ENCODE measurements at places on chromosomes 13 and 19.
A peak's percentile ranks its signal among the peaks of the same experiment; 100 is the strongest.

DNA sequence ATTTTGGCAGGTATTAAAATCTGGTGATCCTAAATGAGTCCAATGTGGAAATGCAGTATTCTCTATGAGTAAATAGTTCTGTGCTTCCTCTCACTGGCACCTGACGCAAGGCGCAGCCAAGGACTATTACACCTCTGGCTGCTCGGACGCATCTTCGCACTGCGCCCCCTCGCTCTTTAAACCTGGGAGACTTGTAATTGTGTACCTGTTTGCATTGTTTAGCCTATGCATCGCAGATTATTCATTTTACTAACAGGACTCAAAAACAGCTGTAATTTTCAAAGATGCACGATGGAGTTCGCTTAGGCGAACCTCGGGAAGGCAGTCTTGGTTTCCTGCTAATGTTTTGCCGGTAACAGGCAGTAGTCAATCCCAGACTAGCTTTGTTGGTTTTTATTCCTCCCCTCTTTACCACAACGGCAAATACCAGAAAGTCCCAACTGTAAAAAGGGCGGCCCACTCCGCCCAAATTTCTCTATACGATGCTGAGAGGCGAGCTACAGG lies 113.2 kb downstream of the KCNRG start:
- no peak for DNase-seq

DNA sequence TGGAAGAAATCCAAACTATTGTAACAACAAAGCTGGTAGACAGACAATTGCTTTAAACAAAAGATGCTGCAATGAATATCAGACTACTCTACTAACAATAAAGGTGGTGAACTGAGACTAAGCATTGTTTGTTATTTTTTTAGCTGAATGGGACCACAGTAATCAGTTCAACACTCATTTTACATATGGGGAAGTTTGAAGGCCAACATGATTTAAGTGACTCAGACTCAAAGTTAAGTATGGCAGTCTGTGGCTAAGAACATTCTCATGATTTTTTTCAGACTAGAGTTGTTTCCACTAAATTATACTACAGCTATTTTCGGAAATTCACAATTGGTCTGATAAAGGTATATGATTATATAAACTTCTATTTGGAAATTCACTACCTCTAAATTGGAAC lies 10.4 kb downstream of the EXOSC8 start:
- DNase-seq: no peak

- DNase-seq: peak; percentile 72
Measured at GRCh38 chr19:16247353-16248182, 49.9 kb downstream of the AP1M1 start.

GRCh38 chr19:7907122-7907521 lies 3.4 kb downstream of the MAP2K7 start:
- no peak for DNase-seq

DNA sequence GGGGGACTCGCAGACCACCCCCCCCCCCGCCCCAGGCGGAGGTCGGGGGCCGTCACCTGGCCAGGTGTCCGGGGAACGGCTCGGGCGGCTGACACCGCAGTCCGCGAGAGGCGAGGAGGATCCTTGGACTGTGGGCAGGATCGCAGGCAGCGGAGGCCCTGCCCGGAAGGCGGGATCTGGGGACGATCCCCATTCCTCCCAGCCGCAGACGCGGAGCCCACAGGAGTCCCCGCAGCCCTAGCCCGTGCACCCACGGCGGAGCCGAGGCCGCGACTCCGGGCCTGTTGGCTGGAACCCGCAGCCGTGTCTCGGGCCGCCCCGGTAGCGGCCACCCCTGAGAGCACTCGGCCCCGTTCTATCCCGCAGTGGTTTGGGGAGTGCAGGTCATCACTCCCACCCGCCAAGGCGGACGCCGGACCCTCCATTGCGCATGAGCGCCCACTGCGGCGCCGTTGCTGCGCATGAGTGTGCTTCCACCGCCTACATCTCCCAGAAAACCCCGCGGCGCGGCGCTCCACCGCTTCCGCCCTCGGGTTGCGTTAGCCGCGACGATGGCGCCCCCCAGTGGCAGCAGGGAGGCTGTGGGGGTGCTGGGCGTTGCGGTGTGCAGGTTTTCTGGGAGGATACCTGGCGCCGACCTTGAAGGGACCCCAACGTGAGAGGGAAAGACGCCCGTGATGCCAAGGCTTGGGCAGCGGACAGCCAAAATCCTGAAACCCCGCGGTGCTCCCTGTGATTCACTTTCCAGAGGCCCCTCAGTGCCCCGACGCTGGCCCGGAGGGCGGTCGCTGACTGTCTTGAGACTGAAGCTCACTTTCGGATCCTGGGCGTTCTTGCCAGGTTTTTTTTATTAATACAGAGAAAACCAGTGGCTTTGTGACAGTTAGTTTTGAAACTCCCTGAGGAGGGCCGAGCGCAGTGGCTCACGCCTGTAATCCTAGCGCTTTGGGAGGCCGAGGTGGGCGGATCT lies 4.4 kb upstream of the ZNF329 start:
- peak; percentile 92 for DNase-seq

Measured in T-helper 1 cell (primary cell).